ENCODE measurements at places on chromosomes 3 and 15.

- no peak for DNase-seq
These were observed 115.4 kb downstream of the IGF2BP2 start for GRCh38 chr3:185709251-185709955.

DNA sequence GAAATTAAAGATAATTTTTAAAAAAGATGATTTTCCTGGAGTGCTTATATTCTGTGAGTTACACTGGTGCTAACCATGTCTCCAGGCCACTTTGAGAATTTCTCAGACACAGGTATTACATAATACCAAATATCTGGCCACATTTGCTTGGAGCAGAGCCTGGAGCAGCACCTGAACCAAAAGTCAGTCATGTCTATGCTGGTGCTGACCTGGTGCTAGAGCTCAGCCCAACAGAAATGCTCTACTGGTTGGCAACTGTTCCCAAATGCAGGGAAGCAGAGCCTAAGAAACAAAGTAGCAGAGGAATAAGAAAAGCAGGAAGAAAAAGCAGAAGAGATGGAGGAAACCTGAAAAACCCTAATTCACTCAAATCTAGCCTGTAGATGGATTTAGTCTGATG lies 135.7 kb upstream of the SLC7A14 start:
- DNase-seq = no peak

GRCh38 chr15:31223478-31224350 lies 102.9 kb upstream of the KLF13 start:
- DNase-seq = no peak

- no peak for DNase-seq
These were observed 965 bp downstream of the FLNB start for GRCh38 chr3:58009026-58009748.

- no peak for DNase-seq
These were observed 21.4 kb upstream of the SPPL2A start for GRCh38 chr15:50786871-50787270.

- DNase-seq = no peak
These were observed 99.9 kb upstream of the CNTN4 start for GRCh38 chr3:1998739-1999138.

DNA sequence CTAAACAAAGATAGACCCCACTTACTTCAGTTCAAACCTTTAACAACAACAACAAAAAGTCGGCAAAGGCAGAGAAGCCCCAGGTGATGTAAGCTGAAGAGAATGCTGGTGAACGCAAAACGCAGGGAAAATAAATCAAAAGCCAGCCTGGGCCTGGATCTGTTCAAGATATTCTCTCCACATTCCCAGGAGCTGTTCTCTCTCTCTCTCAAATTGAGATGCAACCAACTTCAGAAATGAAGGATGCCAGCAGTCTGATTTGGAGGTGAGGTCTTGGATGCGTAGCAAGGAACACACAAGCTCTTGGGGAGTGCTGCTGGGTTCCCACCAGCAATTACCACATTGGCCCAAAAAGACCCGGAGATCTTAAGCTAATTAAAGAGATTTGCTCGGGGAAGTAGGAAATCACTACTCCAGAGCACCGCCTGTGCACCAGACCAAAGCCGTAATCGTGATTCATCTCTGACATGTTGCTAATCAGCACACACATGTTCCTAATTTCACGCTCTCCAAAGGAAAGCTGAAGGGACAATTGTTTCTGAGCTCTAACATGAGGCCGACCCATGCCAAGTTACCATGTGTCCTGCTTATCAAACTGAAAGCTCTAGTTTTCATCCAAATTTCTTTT lies 37.1 kb downstream of the IL17RD start:
- DNase-seq = no peak

- DNase-seq = no peak
These were observed 228.0 kb upstream of the ADAMTS9 start for GRCh38 chr3:64915778-64916177.

GRCh38 chr15:99238849-99239248 lies 10.5 kb downstream of the TTC23 start:
- DNase-seq = no peak

DNA sequence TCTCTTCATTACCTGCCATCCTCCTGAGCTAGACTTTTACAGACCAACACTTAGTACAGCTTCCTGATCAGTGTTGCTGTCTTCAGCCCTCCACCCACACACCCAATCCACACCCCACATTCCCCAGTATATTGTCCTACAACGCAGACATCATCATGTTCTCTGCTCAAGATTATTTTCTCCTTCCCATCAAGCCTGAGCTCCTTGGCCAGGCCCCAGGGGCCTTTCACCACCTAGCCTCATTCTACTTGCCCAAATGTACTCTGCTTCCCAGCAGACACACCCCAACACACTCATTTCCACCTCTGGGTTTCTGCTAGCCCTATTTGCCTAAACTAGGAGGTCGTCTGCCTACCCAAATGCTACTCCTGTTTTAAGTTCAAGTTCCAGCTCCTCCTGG lies 37.0 kb downstream of the DAPK2 start:
- no peak for DNase-seq

- DNase-seq = no peak
These were observed 97.8 kb upstream of the SELENOK start for GRCh38 chr3:53989451-53989850.

DNA sequence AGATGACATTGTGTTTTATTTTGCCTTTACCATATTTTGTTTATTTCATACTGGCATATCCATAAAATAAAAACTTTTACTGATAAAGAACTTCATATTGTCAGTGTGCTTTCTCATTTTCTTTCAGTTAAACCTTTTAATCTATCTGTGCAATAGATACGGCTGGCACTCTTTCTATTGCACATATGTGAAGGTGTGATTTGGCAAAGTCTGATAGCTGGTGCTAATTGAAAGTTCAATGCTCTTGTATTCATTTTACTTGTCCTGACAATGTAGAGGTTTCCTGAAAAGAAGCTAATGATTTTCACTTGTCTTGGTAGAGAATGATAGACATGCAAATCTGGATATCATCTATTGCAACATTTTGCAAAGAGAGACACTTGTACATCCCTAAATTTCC lies 467.0 kb downstream of the NSUN3 start:
- DNase-seq = no peak

DNA sequence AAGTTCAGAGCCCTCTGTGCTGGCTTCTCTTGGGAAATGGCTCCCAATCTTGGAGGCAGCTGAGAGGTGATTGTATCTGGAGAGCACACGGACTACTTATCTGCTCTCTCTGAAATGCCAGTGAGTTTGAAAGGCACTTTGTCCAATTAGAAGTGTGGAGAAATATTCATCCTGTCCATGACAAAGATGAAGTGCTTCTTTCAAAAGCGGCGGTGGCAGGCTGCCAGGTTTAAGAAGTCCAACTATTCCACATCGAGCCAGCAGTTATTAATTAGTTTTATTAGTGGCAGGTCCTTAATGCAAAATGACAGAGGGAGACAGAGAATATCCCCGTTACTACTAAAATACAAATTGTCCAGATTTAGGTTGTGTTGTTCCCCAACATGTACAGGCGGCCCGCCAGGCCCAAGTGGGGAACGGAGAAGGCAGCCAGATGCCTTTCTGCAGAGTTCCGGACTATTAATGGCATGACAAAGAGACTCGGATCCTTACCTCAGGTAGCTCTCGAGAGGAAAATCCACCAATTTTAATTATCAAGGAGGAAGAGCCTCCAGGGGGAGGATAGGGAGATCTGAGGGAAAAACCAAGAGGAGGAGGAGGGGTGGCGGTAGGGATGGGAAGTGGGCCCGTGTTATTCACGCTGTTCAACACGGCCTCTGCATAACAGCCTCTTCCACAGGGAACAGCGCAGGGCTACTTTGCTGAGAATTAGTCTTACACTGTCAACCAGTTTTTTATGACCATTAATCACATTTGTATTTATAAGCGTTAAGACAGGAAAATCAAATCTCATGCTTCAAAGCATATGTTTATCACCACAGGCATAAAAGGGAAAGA lies 42.0 kb downstream of the RORA start:
- no peak for DNase-seq

GRCh38 chr3:108914774-108915641 lies 38.7 kb downstream of the GUCA1C start:
- peak; percentile 45 for DNase-seq

DNA sequence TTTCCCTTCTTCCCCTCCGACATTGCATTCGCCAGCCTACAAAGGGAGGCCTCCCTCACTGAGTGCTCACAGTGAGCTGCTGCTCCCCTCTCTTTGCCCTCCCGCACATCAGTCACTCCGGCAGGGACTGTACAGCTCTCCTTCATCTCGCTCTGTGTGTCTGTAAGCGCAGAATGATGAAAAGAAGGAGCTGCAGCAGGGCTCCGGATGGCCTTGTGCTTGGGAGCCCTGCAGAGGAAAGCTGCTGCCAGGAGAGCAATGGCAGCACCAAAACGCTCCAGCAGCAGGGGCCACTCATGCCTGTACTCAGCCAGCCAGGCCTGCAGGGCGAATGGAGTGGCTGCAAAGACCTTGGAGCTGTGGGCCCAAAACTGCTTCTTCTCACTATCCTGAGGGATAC lies 107.0 kb upstream of the NSMCE3 start:
- no peak for DNase-seq

DNA sequence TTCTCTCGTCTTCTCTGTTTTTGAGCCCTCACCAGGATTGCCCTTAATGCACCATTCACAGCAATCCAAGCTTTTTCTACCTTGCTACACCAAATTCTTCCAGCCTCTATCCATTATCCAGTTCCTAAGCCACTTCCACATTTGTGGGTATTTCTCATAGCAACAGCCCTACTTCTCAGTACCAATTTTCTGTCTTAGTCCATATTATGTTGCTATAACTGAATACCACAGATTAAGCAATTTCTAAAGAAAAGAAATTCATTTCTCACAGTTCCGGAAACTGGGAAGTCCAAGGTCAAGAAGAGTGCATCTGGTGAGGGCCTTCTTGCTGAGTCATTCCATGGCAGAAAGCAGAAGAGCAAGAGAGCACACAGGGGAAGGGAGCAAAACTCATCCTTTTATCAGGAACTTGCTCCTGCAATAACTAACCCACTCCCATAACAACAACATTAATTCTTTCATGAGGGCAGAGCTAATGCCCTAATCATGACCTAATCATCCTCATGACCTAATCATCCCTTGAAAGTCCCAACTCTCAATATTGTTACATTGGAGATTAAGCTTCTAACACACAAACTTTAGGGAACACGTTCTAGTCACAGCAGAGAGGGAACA lies 9.7 kb upstream of the EIF1B start:
- no peak for DNase-seq

DNA sequence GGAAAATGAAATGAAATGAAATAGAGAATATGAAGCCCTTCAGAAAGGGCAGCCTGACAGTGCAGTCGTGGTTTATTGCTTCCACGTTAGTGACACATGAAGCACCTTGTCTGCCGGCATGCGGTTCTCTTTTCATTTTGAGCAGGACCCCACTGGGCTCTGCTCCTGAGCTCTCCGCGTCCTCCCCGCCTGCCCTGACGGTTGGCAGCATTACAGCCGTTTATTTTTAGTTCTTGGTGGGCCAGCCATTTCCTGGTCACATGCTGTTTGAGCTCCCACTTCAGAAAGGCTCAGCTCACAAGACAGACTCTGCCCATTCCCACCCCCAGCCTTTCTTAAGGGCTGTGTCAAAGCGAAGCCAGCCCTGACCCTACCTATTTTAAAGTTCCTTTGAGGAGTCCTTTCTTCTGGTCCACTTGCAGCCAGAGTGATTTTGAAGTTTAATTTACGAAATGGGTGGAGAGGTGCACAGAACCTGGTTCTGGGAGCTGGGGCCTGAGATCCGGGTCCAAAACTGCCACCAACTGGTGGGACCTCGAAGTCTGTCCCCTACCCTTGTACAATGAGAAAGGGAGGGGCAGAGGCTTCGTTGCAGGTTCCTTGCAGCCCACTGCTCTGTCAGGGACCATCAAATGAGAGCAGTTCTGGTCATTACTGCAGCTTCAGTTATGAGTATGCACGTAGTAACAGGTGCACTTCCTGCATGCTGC lies 60.1 kb downstream of the MGLL start:
- DNase-seq = no peak

DNA sequence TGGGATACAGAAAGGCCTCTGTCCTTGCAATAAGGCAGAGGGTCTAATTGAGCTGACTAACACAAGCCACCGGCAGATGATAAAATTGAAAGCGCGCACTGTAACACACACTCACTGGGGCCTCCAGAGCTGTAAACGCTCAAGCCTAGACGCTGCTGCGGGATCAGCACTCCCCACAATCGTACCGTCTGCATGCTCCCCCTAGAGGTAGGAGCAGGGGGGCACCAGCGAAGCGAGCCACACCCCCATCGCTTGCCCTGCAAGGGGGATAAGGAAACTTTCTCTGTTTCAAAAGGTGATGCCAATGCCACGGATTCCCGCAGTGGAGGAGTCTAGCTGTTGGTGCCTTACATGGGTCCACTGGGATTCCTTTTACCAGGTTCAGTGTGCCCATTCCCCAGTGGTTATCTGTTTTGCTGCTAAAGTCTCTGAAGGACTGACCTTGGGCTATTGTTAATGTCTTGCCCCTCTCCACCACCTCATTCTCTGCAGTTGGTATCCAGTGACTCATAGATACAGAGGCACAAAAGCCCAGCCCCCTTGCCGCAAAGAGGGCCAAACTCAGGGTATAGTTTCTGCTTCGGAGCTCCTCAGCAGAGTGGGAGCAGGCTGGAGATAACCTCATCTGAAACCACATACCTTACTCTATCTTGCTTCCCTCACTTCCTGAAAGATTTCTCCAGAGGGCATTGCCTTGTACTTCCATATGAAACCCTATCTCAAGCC lies 139.3 kb upstream of the KBTBD8 start:
- DNase-seq = no peak

DNA sequence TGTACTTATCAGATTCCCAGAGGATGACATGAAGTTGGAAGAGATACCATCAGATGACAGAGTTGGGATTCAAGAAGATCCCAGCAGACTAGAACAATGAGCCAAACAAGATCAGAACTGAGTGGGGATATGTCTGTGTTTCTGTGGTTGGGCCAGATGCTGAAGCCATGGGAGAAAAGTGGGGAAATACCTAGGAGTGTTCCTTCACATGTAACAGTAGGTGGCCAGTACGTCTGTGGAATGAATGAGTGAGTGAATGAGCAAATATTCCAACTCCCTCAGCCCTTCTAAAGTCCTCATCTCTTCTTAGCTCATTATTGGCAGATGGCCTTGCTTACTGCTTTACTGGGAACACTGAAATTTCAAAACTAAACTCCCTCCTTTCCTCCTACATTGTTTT lies 32.2 kb upstream of the GREM1 start:
- no peak for DNase-seq

All from stimulated activated CD4-positive, alpha-beta T cell treated with anti-CD3 and anti-CD28 coated beads, Interleukin-15, amount 100 ng/mL, for 48 hours (primary cell).